ENCODE measurements at places on chromosomes 16 and 17. TPM values are rescaled to one million over a fixed set of nuclear protein-coding genes. Genes with fewer than 3 reads are reported as not detected.

Gene ZNF19
- total RNA-seq, result 2.9 TPM

Gene SEPTIN12
- not detected for total RNA-seq

Gene DHX8
- total RNA-seq, result 33.1 TPM

Gene METTL2A
- 26.5 TPM for total RNA-seq

Gene GJD3
- 0.87 TPM for total RNA-seq
